Bronchial epithelial cell (primary cell): ENCODE measurements at places on chromosomes 3 and 15. TPM values are rescaled to one million over a fixed set of nuclear protein-coding genes. Genes with fewer than 3 reads are reported as not detected.
A peak's percentile ranks its signal among the peaks of the same experiment; 100 is the strongest.

QARS1 gene
- 138 and 232 TPM in 2 replicates for total RNA-seq

NRROS gene
- not detected in 2 replicates for total RNA-seq

GRCh38 chr15:82537351-82537908 lies 2.8 kb downstream of the RPS17 start:
- DNase-seq = peak; percentile 44

DNA sequence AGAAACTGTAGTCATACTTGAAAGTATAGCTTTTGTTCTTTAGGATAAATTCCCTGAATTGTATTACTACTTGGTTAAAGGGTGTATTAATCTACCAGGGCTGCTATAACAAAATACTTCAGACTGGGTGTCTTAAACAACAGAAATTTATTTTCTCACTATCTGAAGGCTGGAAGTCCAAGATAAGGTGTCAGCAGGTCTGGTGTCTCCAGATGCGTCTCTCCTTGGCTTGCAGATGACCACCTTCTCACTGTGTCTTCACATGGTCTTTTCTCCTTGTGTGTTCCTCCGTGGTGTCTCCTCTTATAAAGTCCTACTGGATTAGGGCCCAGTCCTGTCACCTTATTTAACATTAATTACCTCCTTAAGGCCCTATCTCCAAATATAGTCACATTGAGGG lies 33.7 kb downstream of the MED12L start:
- no peak for DNase-seq

TIMP4 gene
- total RNA-seq = 1.1 and 2.6 TPM in 2 replicates

KLF15 gene
- total RNA-seq = 0.26 and 3.4 TPM in 2 replicates

DNA sequence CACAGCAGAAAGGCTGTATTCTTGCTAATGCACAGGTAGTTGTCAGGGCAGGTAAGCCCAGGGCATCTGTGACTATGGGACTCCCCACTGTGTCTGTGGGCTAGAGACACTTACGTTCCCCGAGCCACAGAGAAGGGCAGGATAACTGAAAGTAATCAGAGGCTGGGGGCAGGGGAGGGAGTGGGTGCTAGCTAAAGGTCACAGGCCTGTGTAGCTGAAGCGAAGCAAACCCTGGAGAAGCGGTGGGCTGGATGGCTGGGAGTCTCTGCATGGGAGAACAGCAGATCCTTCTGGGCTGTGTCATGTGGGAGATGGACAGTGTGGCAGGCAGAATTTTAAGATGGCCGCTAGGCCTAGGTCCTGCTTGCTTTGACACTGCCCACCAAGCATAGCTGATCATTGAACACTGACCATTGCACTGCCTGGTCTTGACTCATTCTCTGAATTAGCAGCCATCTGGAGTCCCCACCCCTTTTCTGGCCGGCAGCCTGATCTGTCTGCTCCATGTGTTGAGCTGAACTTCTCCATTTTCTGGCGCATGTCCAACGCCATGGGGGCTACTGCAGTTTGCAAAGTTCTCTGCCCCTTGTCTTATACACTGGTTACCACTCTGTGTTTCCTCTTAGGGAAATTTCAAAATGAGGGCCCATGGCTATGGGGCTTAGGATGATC lies 110.0 kb downstream of the DGKG start:
- no peak for DNase-seq

GRCh38 chr3:111846717-111847116 lies 12.3 kb upstream of the PHLDB2 start:
- peak; percentile 96 for DNase-seq
